ENCODE measurements at places on chromosomes 7 and 10.

- DNase-seq = no peak
Measured at GRCh38 chr10:11297136-11297535, 279.5 kb downstream of the CELF2 start.

GRCh38 chr10:130027716-130028464 is 63.8 kb upstream of the EBF3 start:
- DNase-seq = no peak

DNA sequence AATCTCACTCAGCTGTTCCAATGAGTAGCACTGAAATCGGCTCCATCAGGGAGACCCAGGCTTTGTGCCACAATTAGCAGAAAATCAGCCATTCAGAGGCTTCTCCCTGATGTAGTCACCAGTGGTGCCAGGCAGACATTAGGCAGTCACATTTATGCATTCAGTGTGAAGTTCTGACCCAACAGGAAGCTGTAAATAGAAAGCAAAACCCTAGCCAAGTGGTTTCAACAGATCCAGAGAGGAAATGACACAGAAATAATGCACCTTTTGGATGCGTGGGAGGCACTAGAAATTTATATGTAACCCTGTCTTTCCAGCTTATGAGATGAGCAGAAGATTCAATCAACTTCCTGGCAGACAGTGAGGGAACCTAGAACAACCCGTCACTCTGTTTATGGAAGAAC is 186.4 kb downstream of the PDE1C start:
- no peak for DNase-seq

DNA sequence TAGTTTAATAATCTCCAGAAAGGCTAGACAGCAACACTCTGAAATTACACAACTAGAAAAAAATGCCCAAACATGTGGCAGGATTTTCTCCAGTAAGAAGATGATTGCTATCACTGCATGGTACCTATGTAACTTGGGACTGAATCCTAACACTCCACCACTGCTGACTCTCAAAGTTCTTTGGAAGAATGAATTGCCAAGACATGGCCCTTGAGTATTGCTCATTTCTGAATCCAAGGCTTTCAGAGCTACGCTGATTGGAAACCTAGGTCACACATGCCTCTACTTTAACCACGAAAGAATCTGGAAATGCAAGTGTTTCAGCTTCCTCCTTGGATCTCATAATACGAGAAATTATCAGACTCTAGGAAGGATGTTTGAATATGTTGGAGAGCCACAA is 167.5 kb upstream of the CELF2 start:
- no peak for DNase-seq

- no peak for DNase-seq
Measured at GRCh38 chr7:155893664-155894063, 81.4 kb upstream of the SHH start.

GRCh38 chr10:132651511-132652029 is 114.0 kb downstream of the INPP5A start:
- DNase-seq = no peak

GRCh38 chr7:22610263-22610662 is 110.3 kb upstream of the STEAP1B start:
- DNase-seq = no peak

- no peak for DNase-seq
Measured at GRCh38 chr10:23522345-23522744, 83.5 kb downstream of the OTUD1 start.

- DNase-seq = no peak
Measured at GRCh38 chr7:156175003-156175402, 362.7 kb upstream of the SHH start.

DNA sequence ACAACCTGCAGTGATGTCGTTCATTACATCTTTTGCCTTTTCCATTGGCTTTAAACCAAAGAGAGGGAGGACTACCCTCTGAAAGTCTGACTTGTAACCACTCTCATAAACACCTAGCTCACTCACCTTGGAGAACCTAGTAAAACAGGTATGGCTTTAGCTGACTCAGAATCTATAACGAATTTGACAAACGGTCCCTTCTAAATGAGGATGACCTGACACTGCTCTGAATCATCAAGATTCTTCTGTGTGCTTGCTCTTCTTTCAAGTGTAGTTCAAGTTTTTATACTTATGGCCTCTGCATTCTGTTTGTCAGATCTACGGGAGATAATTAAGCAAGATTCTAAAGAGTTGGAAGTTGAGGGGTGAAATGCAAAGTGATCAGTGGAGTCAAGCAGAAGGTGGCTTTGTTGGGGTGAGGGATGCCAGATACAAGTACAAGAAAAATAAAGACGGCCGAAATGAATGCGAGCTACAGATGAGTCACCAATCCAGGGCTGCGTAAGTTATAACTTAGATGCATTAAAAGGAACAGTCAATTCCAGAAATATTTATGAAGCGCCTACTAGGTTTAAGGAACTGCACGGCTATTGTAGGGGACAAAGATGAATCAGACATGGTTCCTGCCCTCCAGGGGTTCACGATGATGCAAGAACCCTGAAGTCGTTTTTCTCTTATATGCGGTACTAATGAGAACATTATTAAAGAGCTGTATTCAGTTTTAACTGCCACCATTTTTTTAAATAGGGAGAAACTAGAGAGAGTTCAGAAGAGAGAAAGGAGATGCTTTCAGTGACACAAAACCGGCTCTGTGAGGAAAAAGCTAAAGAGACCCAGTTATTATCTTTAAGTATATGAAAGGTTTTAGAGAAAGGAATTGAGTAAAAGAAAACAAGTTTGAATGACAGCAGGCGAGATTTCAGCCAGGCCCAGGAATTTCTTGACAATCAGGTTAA is 6.5 kb downstream of the HIPK2 start:
- no peak for DNase-seq

DNA sequence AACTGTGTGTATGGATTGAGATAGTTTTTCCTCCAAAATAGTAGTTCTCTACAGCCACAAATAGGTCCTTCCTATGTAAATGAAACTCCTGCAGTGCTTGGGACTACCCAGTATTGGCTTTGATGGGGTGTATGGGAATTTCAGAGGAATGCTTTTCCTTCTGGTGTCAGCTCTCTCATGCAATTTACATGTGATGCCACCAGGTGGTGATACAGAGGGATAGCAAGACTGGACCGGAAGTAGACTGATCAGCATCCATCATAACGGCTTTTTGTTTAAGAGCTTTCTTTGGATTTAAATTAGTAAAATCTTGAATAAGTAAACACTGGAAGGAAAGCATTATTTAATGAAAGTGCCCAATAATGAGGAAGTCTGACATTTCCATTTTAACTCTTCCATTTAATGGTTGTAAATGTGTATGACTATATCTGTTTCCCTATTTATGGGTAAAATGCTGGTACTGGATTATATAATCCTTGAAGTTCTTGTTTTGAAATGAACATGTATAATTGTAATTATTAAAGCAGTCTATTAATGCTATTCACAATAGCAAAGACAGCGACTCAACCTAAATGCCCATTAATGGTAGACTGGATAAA is 22.7 kb downstream of the DYNC1I1 start:
- DNase-seq = no peak

DNA sequence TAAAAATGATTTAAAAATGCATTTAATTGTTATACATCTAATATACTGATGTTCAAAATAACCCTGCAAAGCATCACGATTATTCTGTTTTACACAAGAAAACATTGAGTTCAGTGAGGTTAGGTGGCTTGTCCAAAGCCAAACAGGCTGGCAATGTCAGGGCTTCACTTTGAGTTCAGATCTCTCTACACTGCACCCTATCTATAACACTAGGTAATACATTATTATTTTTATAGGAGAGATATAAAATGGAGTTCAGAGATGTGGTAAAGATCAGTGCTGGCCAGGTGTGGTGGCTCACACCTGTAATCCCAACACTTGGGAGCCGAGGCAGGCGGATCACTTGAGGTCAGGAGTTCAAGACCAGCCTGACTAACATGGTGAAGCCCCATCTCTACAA is 165.9 kb upstream of the MYO3A start:
- DNase-seq = no peak

- DNase-seq = no peak
Measured at GRCh38 chr10:7445474-7446185, 34.8 kb upstream of the SFMBT2 start.

- DNase-seq = no peak
Measured at GRCh38 chr7:123122916-123123315, 76.9 kb downstream of the SLC13A1 start.

DNA sequence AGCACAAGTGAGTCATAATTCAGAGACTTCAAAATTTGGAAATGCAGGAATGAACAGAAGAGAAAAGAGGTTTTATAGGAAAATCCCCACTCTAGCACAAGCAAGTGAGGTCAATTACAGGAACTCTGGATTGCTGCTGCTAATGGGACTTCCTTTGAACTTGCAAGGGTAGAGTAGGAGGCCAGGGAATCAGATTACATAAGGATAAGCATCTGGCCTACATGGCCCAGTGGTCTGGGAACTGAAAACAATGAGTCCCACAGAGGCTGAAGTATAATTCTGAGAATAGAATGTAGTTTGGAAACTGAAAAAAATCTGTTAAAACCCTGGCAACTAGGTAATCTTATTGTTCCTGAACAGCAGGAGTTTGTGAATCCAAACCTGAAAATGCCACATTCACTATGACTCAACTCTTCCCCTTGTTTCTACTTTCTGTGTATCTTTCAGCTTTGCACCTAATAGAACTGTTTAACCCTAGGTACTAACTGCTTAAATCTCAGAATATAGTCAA is 66.5 kb downstream of the CTNNA3 start:
- DNase-seq = no peak

DNA sequence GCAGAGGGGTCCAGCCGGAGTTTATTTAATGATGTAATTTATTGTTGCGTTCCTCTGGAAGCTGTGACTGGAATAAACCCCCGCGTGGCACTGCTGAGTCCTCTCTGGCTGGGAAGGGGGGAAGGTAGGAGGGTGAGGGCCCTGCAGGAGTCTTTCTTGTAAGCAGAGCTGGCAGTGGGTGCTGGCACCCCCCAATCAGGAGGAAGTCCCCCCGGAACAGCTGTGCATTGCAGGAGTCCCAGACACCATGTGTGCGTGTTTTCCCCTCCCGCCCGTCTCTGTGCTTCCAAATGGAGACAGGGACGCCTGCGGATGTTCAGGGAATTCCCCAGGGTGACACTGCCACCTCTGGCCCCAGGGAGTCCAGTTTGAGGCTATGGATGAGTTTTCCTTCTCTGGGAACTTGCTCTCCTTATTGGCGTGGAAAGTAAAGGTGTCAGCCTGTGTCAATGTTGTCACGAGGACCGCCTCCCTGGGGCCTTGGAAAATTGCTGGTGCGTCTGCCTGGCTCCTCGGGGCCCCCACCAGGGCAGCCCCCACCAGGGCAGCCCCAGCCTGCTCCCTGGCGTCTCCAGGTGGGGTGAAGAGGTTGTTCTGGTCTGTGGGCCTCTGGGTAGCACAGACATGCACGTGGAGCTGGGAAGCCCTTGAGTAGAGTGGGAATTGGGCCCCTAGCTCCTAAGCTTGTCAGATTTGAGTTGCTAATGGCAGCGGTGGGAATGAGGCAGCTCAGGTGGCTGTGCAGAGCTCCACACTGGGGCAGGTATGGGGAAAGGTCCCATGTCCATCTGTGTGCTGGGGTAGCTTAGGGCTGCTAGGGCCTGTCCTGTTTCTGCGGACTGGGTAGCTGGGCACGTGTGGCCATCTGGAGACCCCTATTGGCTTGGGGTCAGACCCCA is 2.7 kb downstream of the FZD9 start:
- no peak for DNase-seq

- DNase-seq = no peak
Measured at GRCh38 chr10:32318476-32318896, 28.5 kb downstream of the EPC1 start.

GRCh38 chr7:17546592-17546991 is 248.1 kb downstream of the AHR start:
- no peak for DNase-seq

DNA sequence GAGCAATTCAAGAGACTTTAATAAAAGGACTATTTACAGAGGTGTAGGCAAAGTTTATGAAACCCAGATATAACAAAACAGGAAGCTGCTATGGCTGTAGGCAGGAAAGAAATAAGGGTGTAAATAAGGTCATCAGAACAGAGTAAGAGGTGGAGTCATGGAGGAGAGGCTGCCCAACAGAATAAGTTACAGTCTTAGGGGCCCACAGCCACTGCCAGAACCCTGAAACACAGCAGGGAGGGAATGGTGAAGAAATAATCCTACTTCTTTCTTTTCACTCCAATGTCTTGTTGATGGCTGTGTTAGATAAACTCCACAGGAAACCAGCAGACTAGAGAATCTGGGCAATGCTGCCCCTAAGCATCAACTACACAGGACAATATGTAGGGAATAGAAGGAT is 155.8 kb upstream of the TAC1 start:
- DNase-seq = no peak

GRCh38 chr7:38229386-38229785 is 44.0 kb downstream of the TARP start:
- no peak for DNase-seq

GRCh38 chr10:21265622-21266021 is 259.9 kb downstream of the SKIDA1 start:
- no peak for DNase-seq

DNA sequence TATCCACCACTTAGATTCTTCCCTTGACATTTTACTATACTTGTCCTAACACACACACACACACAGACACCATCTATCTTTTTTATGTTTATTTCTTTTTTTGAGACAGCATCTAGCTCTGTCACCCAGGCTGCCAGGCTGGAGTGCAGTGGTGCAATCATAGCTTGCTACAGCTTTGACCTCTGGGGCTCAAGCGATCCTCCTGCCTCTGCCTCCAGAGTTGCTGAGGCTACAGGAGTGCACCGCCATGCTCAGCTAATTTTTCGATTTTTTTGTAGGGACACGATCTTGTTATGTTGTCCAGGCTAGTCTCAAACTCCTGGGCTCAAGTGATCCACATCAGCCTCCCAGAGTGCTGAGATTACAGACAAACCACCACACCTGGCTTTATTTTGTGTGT is 16.7 kb downstream of the WIPI2 start:
- DNase-seq = no peak

- no peak for DNase-seq
Measured at GRCh38 chr7:22549051-22549450, 49.1 kb upstream of the STEAP1B start.

DNA sequence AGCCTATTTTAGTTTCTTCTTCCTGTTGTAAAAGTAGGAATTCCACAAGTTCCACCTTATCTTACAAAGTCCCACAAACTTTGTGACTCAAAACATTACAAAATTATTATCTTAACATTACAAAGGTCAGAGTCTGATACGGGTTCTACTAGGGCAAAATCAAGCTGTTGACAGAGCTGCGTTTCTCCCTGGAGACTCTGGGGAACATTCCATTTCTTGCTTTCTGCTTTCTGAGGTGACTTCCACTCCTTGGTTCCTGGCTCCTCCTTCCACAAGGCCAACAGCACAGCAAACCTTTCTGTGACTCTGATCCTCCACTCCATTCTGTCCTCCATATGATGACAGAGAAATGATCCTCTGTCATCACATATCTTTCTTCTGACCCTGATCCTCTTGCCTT is 10.6 kb downstream of the OR2F1 start:
- DNase-seq = no peak

DNA sequence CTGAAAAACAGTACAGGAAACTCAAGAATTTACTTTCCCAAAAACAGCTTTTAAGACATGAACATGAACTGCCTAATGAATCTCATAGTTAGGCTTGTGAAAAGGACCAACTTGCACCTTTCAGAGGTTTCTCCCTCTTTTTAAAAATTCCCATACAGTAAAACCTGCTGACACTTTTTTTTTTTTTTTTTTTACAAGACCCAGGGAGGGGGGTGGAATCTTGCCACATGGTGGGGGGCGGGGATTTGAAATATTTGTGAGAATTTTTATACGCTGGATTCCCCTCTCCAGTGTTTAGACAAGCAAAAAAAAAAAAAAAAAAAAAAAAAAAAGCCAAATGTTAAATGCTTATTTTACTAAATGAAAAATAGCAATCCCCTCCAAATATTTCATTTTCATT is 57.4 kb downstream of the HIBADH start:
- no peak for DNase-seq
